ENCODE measurements at places on chromosomes 12 and 14. TPM values are rescaled to one million over a fixed set of nuclear protein-coding genes. Genes with fewer than 3 reads are reported as not detected.
A peak's percentile ranks its signal among the peaks of the same experiment; 100 is the strongest.

DNA sequence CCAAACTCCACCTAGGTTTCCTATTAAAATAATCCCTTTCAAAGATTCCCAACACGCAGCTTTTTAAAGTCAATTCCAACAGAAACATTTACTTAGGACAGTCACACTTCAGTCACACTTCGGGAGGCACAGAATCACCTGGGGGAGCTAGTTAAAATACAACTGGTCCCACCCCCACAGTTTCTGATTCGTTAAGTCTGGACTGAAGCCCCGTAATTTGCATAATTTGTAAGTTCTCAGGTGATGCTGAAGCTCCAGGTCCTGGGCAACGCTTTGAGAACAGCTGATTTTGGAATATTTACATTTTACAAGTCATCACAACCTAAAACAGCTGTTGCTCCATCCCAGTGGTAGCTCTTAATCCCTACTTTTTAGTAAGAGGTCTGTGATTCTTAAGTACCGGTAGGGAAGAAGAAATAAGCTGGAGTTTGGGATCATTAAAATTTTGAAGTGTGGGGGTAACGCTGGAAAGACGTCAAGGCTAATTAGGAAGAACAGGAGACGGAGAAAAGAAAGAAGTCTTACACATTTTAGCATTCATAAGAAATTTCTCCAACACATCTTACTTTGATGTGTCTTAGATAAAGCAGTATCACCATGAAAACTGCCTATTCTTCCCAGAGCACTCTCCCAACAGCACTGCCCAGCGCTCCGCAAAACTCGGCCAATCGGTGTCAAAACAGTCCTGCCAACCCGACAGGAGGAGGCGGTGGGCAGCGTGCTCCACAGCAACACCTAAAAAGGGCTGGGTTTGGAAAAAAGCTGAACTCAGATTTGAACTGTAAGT, 1.1 kb downstream of the IPO8 start:
- no peaks in the 10 kb centered on the region for H3K36me3 ChIP-seq
- peak overlapping the region; percentile 99 for H3K4me3 ChIP-seq
- peak overlapping the region; percentile 84 for H3K27ac ChIP-seq
- DNase-seq = peak; percentile 41
- H3K4me1 ChIP-seq = peaks cover 49% of the 10 kb centered on the region

ST8SIA1 gene
- not detected for total RNA-seq

DNA sequence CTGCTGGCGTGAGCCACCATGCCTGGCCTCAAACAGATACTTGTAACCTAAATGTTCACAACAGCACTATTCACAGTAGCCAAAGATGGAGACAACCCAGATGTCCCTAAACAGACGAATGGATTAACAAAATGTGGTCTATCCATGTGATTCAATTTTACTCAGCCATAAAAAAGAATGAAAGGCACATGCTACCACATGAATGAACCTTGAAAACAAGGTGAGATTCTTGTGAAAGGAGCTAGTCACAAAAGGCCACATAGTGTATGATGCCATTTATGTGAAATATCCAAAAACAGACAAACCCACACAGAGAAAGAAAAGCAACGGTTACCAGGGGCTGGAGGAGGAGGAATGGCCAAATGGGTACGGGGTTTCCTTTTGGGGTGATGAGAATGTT, 19.6 kb upstream of the P2RX7 start:
- no peaks in the 10 kb centered on the region for H3K27me3 ChIP-seq
- H3K36me3 ChIP-seq = no peaks in the 10 kb centered on the region
- H3K27ac ChIP-seq = no peak overlapping the region

DNA sequence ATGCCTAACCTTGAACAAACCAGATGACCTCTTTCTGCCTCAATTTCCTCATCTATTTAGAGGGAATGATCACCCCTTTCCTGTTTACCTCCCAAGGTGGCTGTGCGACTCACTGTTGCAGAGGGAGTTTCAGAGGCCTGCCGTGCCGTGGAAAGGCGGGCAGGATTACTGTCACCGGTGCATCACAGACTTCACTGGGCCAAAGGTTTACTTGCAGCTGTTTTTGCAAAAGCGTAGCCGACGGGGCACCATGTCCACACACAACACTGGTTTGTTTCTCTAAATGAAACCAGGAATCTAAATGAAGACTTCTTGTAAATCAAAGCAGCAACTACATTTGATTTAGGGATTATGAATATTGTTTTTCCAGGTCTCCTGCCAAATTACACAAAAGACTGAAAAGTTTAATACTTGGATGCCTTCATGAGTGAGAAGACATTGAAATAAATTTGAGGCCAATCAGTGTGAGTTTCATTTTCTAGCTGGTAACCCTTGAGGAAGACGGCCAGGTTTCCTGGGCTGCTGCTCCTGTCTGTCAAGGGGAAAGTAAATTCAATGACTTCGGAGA, 696.1 kb upstream of the TMEM132C start:
- DNase-seq = no peak
- H3K27ac ChIP-seq = no peak overlapping the region
- H3K4me1 ChIP-seq = no peaks in the 10 kb centered on the region
- no peaks in the 10 kb centered on the region for H3K27me3 ChIP-seq
- H3K4me3 ChIP-seq = no peak overlapping the region

DNA sequence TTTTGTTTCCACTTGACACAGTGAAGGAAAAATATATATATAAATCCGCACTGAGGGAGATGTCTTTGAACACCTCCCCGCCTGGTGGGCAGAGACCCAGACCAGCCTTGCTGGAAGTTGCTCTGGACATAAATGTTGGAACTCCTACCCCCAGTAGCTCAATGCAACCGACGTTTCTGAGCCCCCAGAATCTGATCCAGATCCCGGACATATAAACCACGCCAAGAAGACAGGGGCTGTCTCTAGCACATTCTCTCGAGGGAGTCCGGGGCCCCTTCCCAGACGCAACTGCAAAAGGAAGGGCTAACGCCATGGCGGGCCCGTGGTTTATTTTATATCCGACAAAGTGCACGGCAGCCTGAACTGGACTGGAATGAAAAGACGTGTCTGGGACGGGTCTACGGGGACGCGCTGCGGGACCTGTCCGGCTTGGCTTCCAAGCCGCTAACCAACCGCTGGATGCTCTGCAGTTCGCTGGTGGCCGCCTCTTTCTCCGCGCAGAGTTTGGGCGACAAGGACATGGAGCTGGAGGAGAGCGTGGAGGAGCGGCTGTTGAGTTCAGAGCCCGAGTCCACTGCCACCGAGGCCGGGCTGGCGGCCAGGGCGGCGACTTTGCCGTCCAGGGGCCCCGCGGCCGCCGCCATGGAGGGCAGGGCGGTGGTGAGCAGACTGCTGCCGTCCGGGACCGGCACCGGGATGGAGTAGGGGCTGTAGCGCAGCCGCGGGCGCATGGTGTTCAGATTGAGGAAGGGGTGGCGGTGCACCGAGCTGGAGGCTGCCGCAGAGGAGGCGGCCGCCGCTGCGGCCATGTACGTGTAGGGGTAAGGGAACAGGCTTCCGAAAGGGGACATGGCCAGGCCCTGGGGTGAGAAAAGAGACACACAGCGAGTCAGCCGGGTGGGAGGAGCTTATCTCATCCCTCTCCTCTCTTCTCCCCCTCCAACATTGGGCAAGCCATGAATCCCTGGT, 12.2 kb downstream of the TBX3 start:
- no peak overlapping the region for H3K27ac ChIP-seq
- no peak overlapping the region for H3K4me3 ChIP-seq
- no peaks in the 10 kb centered on the region for H3K27me3 ChIP-seq
- peaks cover 43% of the 10 kb centered on the region for H3K36me3 ChIP-seq
- DNase-seq = no peak
- peaks cover 65% of the 10 kb centered on the region for H3K4me1 ChIP-seq

CDKN3 gene
- total RNA-seq = 88.9 TPM

- no peak overlapping the region for H3K4me3 ChIP-seq
- no peaks in the 10 kb centered on the region for H3K27me3 ChIP-seq
- DNase-seq = no peak
Observed at GRCh38 chr12:40565029-40565633, 127.1 kb upstream of the CNTN1 start.

GLI1 gene
- total RNA-seq = not detected

DNA sequence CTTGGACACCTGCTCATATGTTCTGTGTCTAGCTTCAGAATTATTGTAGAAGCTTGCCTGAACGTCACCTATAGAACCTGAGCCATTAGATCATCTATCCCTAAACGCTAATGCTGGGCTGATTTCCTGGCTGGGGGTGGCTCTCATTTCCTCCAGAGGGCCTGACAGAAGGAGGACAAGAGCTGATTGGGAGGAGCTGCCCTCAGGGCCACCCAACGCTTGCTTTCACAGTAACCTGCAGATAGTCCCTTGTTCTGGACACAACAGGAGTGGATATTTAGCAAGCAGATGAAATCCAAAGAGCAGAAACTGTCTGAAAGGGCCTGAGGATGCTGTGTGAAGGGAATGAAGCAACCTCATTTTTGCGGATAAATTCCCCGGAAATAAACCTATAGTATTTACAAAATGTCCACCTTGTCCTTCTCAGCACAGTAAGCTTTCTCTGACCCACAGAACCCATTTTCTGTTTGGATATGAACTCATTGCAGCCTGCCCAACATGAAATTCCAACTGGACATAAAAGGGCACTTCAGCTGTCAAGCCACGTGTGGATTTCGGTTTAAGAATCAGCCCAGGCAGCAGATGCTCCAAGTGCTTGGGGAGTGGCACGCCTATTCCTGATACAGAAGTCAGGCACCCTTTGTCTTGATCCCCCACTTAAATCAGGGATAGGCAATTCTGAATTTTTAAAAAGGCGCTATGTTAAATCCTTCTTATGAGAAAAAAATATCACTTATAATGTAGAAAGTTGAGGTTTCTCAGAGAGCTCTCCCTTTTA, 32.8 kb upstream of the TUBA1C start:
- H3K4me1 ChIP-seq = peaks cover 33% of the 10 kb centered on the region
- H3K36me3 ChIP-seq = no peaks in the 10 kb centered on the region
- no peak overlapping the region for H3K4me3 ChIP-seq
- H3K27me3 ChIP-seq = peaks cover 8% of the 10 kb centered on the region
- H3K27ac ChIP-seq = no peak overlapping the region
- DNase-seq = no peak

DEGS2 gene
- total RNA-seq = not detected

DNA sequence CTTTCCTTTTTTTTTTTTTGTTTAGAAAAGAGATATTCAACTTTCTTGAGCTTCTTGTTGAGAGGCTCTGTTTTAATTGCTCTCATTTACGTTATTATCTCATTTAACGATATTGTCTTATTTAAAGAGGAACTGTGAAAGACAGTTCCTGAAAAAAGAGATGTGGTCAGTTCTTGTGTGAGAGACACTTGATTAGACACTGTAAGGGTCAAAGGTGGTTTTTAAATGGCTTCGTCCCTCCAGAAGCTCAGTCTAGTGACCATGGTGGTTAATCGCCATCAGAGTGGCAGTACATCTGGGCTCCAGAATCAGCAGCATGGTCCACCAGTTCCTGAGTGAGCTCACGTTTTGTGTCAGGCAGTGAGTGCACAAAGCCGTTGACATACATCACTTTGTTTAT, 57.9 kb upstream of the KCNA5 start:
- H3K36me3 ChIP-seq = no peaks in the 10 kb centered on the region
- no peak overlapping the region for H3K4me3 ChIP-seq
- no peak overlapping the region for H3K27ac ChIP-seq
- H3K4me1 ChIP-seq = no peaks in the 10 kb centered on the region

- no peak overlapping the region for H3K4me3 ChIP-seq
- peaks cover 4% of the 10 kb centered on the region for H3K36me3 ChIP-seq
- H3K4me1 ChIP-seq = peaks cover 5% of the 10 kb centered on the region
- no peak for DNase-seq
Observed at GRCh38 chr12:57724003-57724935, 14.3 kb downstream of the AGAP2 start.

GON7 gene
- 45.9 TPM for total RNA-seq

GRCh38 chr12:131369094-131369845, 341.6 kb upstream of the SFSWAP start:
- H3K4me3 ChIP-seq = no peak overlapping the region
- no peaks in the 10 kb centered on the region for H3K36me3 ChIP-seq
- no peak overlapping the region for H3K27ac ChIP-seq
- H3K27me3 ChIP-seq = peaks cover 15% of the 10 kb centered on the region

DNA sequence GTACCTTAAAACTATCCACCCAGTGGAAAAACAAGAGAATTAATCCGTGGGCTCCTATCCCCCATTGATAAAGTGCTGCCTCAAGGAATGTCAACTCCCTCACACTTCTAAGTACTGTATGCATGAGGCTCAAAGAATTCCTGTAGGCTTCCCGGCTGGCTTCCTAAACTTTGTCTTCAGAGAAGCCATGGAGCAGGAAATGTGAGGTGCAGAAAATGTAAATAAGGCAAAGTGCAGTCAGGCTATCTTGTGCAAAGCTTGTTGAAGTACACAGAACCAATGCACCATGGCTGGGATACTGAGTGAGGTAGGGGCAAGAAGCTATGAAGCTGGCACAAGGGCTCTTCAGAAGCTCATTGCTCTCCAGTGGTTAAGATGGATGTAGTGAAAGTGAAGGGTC, 611.0 kb downstream of the FSCB start:
- H3K4me3 ChIP-seq = no peak overlapping the region

TMEM253 gene
- 0.29 TPM for total RNA-seq

GRCh38 chr14:85873006-85873405, 343.1 kb downstream of the FLRT2 start:
- H3K36me3 ChIP-seq = no peaks in the 10 kb centered on the region
- DNase-seq = no peak
- H3K4me1 ChIP-seq = no peaks in the 10 kb centered on the region

- DNase-seq = peak; percentile 19
- no peaks in the 10 kb centered on the region for H3K36me3 ChIP-seq
- H3K4me3 ChIP-seq = peak overlapping the region; percentile 55
- peaks cover 39% of the 10 kb centered on the region for H3K4me1 ChIP-seq
- H3K27ac ChIP-seq = no peak overlapping the region
Observed at GRCh38 chr14:105196265-105196960, 15.3 kb upstream of the NUDT14 start.

DNA sequence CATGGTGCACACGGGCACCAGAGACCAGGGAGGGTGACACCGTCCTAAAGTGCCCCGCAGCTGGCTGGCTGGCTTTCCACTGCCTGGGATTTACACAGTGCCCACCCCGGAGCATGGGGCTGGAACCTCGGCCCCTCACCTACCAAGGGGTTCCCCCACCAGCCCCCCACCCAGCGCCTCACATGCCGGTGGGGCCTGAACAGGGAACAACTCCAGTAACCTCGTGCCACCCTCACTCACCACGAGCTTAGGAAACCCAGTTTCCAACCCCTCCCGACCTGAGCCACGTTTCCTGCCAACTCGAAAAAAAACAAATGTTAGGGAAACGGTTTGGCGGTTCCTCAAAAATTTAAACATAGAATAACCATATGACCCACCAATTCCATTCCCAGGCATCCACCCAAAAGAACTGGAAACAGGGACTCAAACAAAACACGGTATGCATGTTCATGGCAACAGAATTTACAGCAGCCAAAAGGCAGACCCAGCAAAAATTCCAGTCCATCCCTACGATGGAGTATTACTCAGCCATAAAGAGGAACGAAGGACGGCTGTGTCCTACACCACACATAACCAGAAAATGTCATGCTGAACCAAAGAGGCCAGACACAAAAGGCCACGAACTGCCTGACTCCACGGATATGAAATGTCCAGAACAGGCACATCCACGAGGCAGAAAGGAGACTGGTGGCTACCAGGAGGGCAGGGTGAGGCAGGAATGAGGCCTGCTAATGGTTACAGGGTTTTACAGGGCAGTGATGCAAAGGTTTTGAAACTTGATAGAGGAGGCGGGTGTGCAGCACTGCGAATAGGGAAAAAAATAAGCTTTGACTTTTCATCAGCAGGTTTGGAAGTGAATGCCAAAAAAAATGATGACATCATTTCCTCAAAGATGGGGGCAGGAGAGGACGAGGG, 68.9 kb downstream of the NCOR2 start:
- H3K4me1 ChIP-seq = peaks cover 27% of the 10 kb centered on the region
- DNase-seq = no peak
- H3K27me3 ChIP-seq = no peaks in the 10 kb centered on the region
- peaks cover 6% of the 10 kb centered on the region for H3K36me3 ChIP-seq

Data from HepG2 (cell line).